ENCODE measurements at places on chromosomes 2 and 18.

- DNase-seq: no peak
Measured at GRCh38 chr18:76982038-76982437, 150.5 kb downstream of the MBP start.

GRCh38 chr2:169525434-169525833 is 15.9 kb downstream of the KLHL41 start:
- DNase-seq: no peak

DNA sequence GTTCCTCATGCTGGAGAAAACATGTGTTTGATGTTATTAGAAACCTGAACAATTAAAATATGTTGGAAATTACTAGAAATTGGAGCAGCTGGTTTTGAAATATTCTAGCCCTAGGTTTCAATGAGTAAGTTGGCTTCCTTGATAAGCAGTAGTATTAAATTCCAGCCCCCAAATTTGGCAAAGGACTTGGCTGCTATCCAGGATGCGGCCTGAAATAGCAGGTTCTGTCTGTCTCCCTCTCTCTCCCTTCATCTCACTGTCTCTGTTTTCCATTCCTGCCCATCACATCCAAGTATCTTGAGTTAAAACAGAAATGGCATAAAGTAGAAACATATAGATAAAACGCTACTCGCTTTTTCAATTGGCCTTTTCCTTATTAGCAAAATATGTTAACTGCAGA is 20.9 kb upstream of the GPR45 start:
- DNase-seq: no peak

DNA sequence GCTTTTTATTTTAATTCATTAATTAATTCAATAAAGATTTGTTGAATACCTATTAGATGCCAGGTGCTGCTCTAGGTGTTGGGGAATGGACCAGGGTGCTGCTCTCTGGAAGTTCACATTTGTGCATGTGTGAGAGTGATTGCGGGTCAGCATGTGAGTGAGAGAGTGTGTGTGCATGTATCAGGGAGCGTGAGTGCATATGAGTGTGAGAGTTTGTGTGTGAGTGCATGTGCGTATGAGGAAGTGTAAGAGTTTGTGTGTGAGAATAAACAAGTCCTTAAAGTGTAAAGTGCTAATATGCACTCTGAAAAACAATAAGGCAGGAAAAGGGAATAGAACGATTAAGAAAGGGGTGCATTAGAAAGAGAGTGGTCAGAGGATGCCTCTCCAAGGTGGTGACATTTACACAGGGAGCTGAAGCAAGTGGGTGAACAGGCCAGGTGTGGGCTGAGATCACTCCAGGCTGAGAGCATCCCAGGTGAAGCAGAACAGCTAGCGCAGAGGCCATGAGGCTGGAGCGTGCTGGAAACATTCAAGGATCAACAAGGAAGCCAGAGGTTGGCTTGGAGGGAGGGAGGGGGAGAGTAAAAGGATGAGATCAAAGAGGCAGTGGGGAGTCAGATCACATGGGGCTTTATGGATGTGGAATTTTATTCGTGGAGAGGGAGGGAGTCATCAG is 50.5 kb upstream of the SLC1A4 start:
- DNase-seq: no peak

DNA sequence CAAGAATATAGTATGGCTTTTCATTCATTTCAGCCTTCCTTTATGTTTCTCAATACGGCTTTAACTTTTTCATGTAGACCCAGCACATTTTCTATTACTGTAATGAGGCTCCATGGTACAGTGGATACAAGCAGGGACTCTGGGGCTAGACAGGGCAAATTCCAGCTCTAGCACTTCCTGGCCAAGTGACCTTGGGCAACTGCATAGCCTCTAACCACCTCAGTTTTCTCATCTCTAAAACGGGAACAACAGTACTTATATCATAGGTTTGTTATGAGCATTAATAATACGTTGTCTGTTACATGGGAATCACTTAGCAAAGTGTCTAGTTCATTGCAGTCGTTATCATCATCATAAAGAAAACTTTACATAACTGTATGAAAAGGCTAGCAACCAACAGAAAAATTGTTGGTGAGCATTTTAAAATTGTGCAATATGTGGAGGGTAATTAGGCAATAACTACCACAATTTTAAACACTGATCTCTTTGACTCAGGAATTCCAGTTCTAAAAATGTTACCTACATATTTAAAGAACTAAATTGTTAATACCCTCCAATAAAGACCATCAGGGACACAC is 13.7 kb upstream of the RMDN2 start:
- no peak for DNase-seq

- no peak for DNase-seq
Measured at GRCh38 chr2:64376926-64377325, 77.0 kb upstream of the LGALSL start.

DNA sequence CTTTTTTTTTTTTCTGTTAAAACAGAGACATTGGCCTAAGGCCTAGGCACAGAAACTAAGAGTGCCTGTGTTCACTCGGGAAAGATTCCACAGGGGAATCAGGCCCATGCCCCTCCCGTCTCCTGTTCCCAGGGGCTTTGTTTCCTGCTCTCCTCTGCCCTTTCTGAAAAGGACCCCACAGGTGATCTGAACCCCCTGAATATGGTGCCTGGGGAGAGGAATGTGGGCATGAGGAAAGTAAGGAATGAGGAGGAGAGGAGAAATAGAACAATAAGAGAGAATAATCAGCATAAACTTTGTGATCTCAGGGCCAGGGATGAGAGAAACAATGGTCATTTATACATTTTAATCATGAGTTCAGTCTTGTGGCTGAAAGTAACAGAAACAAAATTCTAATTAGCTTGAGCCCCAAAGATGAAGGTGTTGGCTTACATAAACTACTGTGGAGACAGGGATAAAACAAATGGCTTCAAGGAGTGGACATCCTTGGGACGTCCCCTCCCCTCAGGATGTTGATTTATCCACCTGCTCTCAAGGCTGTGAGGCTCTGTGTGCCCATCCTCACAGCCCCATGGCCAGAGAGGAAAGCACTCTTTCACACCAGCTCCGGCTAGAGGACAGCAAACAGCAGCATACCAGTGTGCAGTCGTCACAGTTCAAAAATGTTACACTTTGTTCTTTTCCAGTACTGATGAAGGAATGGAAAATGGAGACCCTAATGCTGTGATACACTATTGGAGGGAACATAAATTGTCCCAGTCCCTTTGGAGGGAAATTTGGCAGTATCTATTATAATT is 46.4 kb upstream of the MRPL33 start:
- DNase-seq: no peak

DNA sequence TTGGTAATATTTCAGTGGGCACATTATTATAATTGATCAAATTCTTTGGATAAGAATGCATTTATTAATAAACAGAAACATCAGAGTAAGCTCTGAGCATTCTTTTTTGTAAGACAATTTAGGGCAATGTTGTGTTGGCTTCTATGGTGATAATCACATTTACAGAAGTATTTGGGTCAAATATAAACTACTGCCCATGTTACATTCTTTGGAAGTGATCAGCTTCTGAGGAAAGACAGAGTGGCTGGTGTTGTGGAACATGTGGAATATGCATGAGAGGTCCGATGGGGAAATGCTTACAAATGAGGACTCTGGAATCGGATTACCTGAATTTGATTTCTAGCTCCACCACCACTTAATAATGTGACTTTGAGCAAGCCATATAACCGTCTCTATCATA is 19.4 kb downstream of the SERPINB13 start:
- no peak for DNase-seq

DNA sequence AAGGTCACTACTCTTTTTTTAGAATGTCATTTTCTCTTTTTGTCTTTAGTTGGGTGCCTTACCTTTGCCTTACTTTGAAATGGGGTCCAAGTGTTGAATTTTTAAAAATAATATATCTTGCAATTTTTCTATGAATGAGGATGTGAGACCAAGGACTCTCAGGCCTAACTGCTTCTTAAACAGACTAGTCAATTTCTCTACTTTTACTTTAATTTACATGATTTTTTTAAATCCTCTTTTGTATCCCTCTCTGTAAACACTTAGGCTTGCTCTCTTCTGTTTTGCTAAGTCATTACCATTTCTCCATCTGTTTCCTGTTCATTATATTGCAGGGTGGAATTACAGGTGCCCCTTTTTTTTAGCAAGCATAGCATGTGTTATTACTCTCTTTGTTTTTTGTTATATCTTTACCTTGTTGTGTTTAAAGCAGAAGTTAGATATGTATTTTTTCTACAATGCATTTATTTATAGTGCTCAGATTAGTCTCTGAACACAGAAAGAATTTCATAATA is 261.8 kb downstream of the SPAG16 start:
- DNase-seq: no peak

DNA sequence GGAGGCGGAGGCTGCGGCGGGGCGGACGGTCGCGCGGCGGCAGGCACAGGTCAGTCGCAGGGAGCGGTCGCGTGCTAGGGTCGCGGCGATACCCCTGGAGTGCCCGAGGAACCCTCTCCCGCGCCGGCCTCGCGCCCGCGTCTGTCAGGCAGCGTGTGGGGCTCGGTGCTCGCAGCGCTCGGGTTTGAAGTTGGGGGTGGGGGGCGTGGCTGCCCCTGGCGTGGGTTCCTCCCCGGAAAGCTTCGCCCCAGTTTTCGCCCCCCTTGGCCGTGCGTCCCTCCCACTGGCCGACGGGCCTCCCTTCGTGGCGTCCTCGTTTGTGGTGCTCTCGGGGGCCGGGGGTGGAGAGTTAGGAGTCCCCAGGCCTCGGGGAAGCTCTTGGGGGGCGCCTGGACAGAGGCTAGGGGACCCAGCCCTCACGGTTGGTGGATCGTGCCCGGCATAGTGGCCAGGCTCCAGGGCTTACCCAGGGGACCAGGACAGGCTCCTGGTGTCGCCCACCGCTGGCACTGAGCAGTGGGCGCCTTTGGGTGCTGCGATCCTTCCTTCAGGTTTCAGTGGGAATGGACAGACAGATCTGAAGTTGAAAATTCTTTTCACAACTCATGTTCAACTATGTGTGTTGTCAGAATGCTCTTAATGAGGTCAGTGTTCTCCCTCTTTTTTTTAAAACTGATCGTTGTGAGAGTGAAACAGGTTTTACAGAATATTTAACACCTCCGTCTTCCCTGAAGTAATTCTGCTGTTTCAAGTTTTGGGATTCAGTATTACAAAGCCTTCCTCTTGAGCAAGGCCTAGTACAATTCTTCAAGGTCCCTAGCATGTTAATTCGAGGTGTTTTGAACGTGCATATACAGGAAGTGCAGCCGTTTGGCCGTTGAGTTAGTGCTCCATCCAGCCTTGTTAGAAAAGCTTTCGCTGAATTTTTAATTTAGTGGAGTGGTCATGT is 604 bp downstream of the RALBP1 start:
- peak; percentile 5 for DNase-seq

- no peak for DNase-seq
Measured at GRCh38 chr18:50334546-50335152, 40.2 kb upstream of the SKA1 start.

DNA sequence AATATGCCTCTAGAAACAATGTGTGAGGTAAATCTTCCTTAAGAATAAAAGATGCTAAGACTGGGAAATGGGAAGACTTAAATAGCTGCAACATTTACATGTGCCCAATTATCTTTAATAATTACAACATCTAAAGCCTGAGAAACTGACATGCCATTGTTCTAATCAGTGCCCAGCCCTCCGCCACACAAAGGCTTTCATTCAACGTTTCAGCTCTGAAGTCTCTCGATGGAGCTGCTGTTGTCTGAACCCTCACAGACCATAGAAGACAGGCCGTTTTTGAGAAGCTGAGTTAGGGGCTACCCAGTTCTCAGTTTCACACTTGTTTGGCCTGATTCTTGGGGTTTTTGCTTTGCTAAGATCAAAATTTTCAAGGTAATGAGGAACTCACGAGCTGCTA is 315.4 kb upstream of the CHST9 start:
- DNase-seq: no peak

- DNase-seq: no peak
Measured at GRCh38 chr2:101818531-101819451, 121.3 kb downstream of the MAP4K4 start.

- DNase-seq: no peak
Measured at GRCh38 chr2:28163028-28163427, 229.6 kb upstream of the FOSL2 start.

DNA sequence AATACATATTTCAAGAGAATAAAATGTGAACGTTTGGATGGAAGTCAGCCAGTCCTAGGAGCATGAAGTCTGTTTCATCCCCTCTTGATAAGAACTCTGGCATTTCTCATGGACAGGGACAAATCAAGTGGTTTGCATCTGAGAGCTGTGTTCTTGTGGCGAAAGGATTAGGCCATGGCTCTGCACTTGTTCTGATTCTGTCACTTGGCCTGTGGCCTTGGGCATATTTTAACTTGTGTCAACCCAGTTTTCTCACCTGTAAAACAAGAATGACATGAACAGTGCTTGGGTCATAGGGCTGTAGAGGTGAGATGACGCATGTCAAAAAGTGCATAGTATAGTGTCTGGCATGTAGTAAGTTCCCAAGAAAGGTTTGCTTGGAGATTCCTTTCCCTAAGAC is 125.8 kb downstream of the MGAT5 start:
- no peak for DNase-seq

- DNase-seq: no peak
Measured at GRCh38 chr18:22936515-22936914, 3.4 kb downstream of the RBBP8 start.

GRCh38 chr2:108787216-108787541 is 608 bp downstream of the CCDC138 start:
- no peak for DNase-seq

- DNase-seq: no peak
Measured at GRCh38 chr2:97796465-97797126, 83.2 kb downstream of the ZAP70 start.

GRCh38 chr2:48530033-48530811 is at the start of gene STON1:
TSS of gene STON1 (plus strand) at chr2:48530154. CDS start at chr2:48580634, 50,480 bp downstream.
- peak; percentile 33 for DNase-seq

GRCh38 chr2:237650455-237650850 is 23.1 kb downstream of the LRRFIP1 start:
- no peak for DNase-seq

DNA sequence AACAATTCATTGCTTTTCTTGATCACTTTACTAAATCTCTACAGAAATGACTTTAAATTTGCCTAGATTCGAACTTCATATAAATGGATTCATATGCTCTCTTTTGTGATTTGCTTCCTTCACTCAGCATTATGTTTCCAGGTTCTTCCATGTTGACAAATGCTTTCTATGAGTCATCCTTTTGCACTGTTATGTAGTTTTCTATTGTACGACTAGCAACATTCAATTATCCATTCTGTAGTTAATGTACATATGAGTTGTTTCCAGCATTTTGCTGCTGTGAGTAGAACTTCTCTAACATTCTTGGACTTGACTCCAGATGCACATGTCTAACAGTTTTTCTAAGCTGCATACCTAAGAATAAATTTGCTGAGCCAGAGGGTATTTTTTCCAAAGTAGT is 66.5 kb upstream of the NEUROD1 start:
- DNase-seq: no peak

DNA sequence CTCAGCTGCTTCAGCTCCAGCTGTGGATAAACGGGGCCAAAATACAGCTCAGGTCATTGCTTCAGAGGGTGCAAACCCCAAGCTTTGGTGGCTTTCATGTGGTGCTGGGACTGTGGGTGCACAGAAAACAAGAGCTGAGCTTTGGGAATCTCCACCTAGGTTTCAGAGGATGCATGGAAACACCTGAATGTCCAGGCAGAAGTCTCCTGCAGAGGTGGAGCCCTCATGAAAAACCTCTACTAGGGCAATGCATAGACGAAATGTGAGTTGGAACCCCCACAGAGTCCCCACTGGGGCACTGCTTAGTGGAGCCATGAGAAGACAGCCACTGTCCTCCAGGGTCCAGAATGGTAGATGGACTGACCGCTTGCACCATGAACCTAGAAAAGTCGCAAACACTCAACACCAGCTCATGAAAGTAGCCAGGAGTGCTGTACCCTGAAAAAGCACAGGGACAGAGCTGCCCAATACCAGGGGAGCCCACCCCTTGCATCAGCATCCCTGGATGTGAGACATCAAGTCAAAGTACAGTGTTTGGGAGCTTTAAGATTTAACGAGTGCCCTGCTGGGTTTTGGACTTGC is 147.9 kb upstream of the SOX11 start:
- no peak for DNase-seq
